ENCODE measurements at places on chromosomes 12 and 14.

DNA sequence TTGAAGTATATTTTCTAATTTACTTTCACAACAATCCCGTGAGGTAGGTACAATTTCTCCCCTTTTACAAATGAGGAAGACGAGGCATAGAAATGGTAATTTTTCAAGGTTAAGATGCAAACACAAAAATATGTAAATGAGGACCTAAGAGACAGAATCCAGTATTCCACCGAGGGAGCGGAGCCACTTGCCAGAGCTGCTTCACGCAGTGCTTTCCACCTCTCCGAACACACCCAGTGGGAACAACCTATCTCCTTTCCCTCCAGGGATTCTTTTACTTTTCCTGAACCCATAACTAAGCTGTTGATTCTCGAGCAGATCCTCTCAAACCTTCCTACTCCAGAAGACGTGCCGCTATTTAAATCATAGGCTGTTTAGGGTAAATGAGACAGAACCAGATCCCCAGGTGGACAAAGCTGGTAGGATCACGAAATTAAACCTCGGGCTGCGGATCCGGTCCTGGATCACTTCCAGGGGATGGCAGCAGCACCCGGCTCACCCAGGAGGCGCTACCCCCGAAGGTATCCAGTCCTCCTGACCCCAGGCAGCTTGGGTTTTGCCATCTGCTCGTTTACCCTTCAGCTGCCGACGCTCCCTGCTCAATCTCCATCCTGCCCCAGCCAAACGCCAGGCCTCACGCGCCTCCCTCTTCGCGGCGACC, 1.5 kb downstream of the DDHD1 start:
- DNase-seq = peak; percentile 59

DNA sequence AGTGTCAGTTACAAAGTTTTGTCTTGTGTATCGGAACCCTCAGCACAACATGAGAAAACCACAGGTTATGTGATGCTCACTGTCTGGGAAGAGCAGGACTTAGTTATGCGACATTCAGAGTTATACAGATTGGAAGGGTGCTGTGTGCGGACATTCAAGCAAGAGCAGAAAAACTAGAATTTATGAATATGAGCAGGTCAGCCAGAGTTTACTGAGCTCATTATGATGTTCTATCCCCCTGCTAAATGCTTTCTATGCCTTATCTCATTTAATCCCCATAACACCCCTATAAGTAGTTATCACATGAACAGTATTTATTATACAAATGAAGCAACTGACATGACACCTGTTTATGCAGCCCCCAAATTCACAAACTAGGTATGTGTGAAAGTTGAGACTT, 1083.2 kb downstream of the FLRT2 start:
- no peak for DNase-seq

GRCh38 chr14:37443461-37443860, 151.6 kb downstream of the FOXA1 start:
- no peak for DNase-seq

- no peak for DNase-seq
These were observed 82.9 kb downstream of the ARF6 start for GRCh38 chr14:49975799-49976198.

GRCh38 chr12:116556964-116557698, 2.0 kb upstream of the MAP1LC3B2 start:
- no peak for DNase-seq

DNA sequence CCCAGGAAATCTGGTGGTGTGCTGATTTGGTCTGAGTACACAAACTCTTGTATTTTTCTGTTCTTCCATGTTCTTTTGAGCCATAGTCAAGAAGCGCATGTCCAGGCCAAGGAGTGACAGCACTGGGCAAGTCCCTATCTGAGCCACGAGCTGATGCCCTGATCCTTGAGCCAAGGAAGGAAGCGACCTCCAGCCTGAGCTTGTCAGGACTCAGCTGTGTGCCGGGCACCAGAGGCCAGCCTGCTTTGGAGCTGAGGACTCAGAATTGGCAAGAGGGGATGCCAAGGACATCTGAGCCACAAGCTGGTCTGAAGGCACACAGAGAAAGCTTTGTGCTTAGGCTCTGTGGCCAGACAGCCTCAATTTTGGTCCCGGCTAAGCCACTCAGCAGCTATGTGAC, 52.6 kb downstream of the GALNT16 start:
- DNase-seq = no peak

GRCh38 chr12:78167510-78167909, 336.8 kb downstream of the NAV3 start:
- DNase-seq = no peak

- no peak for DNase-seq
These were observed 108.6 kb downstream of the EGLN3 start for GRCh38 chr14:33842299-33842698.

- peak; percentile 59 for DNase-seq
These were observed 4.5 kb downstream of the DAO start for GRCh38 chr12:108884116-108885012.

DNA sequence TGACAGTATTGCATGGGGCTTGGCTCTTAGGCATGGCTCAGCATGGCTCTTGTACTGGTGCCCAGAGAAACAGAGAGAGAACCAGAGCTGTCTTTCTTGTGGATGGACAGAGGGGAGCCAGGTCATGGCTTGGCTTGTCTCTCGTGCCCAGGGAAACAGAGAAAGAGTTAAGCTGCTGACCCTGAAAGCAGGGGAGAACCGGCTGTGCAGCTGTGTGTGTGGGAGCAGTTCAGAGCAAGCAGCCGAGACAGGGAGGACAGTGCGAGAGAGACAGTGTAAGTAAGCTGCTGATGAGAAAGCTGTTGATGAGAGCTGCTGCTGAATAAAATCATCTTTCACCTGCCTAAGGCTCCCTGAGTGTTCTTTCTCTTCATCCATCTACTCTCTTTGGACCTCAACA, 61.3 kb upstream of the DDHD1 start:
- DNase-seq = no peak

- DNase-seq = no peak
These were observed 185.6 kb downstream of the DACT1 start for GRCh38 chr14:58823312-58823711.

DNA sequence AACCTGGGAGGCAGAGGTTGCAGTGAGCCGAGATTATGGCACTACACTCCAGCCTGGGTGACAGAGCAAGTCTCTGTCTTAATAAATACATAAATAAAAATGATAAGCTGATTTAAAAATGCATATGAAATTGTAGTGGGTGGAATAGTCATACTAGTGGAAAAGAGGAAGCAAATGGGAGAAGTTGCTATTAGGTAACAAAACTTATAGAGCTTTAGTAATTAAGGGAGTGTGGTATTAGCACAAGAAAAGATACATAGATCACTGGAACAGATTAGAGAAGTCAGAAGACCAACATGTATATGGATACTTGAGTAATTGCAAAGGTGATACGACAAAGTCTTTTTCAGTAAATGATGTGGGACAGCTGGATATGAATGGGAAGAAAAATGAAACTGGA, 26.5 kb downstream of the TECPR2 start:
- no peak for DNase-seq

DNA sequence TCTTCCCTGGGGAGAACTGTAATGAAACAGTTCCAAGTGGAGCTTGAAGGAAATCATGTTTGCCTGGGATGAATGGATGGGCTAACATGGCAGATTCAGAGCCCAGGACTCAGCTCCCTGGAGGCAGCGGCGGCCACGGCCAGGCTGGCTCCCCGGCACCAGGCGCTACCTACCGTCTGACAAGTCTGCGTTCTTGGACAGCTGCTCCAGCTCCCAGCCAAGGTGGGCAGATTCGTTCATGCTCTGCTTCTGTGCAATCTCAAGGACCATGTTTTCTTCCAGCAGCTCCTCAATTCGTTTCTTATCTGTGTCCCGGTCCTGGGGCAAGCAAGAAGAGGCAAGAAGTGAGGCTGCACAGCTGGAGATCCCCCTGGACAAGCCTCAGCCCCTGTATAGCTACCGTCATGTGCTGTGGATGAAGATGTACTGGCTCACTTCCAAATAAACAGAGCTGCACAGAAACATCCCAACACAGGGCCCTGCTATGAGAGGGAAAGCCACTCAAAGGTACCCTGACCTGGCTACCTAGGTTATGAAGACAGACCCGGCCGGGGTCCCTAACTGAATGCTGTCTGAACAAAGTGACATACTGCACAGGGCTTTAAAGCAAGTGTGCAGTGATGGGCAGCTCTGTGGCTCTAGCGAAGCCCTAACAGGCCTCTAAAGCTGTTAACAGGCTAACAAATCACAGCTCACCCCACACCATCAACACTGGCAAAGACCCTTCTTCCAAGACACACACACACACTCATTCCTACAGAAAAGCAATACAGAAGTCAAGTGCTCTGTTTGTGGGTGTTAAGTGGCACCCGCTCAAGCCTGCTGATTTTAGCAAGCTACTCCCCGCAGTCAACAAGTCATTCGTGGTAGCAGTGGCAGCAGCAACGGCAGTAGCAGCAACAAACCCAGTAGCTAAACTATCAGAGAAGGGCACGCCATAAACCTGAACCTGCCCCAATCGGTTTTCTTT, 80.4 kb upstream of the GPR68 start:
- DNase-seq = no peak

DNA sequence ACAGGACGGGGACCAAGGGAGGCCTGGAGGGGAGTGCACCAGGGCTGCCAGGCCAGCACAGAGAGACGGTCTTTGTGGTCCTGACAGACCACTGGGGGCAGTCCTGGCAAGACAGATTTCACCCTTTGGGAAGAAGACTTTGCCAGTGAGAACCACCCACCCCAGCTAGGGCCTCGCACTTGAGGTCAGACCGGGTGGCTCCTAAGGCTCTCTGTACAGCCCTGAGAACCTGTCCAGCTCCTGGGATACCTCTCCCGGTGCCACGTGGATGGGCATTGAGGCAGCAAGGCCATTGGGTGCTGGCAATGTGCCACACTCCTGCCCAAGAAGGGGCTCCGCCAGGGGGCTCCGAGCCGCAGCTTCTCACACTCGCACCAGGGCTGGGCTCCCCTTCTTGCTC, 42.4 kb downstream of the DEGS2 start:
- no peak for DNase-seq

- no peak for DNase-seq
These were observed 232.4 kb downstream of the AEBP2 start for GRCh38 chr12:19671695-19672094.

GRCh38 chr14:89690139-89690538, 264.4 kb downstream of the EFCAB11 start:
- no peak for DNase-seq

DNA sequence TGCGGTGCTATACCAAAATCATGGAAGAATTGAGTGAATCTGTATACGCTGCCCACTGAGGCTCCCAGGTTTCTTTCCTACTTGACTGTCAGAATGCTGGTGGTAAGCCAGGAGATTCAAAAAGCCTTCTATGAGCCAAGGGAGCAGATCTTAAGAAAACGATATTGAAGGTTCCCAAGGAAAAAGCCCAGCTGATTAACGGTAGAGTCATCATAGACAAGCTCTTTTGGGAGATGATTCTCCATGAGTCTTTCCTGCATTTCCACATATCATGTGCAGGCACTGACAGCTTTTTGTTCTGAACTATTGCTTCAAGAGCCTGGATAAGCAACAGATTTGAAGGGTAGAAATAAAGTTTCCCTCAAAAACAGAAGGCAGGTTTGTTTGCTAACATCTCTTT, 17.5 kb downstream of the SLC35F4 start:
- no peak for DNase-seq

GRCh38 chr14:90274808-90275457, 18.6 kb downstream of the PSMC1 start:
- no peak for DNase-seq

GRCh38 chr12:111505601-111506036, 93.5 kb downstream of the ATXN2 start:
- no peak for DNase-seq

GRCh38 chr12:20404576-20405346, 36.4 kb downstream of the PDE3A start:
- DNase-seq = no peak

- no peak for DNase-seq
These were observed 21.2 kb downstream of the PEX5 start for GRCh38 chr12:7210642-7211151.

DNA sequence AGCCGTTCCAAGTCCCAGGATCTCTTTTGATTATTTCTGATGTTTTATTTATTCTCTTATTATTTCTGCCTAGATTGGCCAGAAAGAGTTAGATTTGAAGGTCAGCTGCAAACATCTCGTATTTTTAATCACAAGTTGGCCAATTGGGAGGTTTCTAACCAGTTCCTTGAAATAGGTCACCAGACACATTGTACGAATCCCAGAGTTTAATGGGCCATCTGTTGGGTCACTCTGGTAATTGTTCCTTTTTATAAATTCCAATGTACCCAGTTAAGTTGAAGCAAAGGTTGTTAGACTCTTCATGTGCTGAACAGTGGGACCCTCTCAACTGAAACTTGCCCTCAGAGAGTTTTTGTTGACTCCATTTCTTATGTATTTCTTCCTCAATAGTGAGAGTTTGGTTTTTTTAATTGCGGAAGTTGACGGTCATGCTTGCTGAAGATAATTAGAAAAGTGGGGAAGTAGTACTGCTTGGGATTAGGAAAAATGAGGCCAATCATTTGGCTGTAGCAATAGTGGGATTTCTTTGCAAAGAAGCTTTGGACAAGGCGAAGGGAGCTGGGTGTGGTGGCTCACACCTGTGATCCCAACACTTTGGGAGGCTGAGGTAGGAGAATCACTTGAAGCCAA, 382.7 kb upstream of the RGS6 start:
- DNase-seq = no peak

GRCh38 chr14:53881161-53881871, 75.3 kb downstream of the BMP4 start:
- no peak for DNase-seq

DNA sequence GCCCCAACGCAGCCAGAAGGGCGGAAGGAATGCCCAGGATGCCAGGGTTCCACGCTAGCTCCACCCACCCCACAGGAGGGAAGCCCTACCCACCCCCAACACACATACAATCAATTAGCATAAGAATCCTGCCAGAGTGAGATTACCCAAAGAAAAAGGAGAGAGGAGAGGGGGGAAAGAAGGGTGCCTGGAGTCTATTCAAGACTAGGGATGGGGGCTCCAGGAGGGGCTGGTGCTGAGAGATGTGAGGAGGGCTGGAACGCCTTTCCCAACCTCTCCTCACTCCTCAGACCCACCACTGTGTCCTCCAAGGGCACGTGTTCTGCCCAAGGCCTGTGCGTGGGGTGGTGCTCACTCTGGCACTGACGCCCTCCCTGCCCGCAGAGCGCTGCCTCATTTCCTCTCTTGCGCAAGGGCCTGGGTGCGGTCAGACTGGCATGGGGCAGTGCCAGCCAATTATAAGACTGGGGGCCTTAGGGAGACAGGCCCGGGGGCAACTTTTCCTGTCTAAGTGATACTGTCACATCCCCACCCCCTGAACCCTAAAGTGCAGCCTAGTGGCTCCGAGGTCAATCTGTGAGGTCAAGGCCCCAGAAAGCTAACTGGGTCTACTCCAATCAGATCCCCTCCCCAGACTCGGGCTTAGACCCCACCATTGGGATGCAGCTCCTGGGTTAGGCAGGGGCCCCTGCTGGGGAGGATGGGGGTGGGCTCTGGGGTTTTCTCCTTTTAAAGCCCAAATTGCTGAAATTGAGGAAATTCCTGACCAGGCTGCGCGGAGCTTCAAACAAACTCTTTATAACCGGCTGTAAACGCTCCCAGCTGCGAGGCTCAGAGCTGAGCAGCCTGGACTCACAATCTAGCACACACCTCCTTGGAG, 10.2 kb upstream of the ITGB7 start:
- no peak for DNase-seq

- DNase-seq = no peak
These were observed 32.5 kb upstream of the MYRFL start for GRCh38 chr12:69792533-69792932.
